ENCODE measurements at places on chromosomes 6 and 20.

- peak; percentile 35 for DNase-seq
- no peaks in the 10 kb centered on the region for H3K27me3 ChIP-seq
- peaks cover 6% of the 10 kb centered on the region for H3K4me1 ChIP-seq
- H3K27ac ChIP-seq: no peak overlapping the region
Measured at GRCh38 chr6:38570750-38571149, 69.0 kb downstream of the BTBD9 start.

- no peak for DNase-seq
- no peaks in the 10 kb centered on the region for H3K36me3 ChIP-seq
- H3K4me3 ChIP-seq: no peak overlapping the region
- no peaks in the 10 kb centered on the region for H3K27me3 ChIP-seq
- no peak overlapping the region for H3K27ac ChIP-seq
Measured at GRCh38 chr20:9761476-9761875, 77.4 kb downstream of the PAK5 start.

- no peak overlapping the region for H3K4me3 ChIP-seq
- H3K27ac ChIP-seq: no peak overlapping the region
- no peaks in the 10 kb centered on the region for H3K27me3 ChIP-seq
Measured at GRCh38 chr20:16027686-16028085, 545.6 kb downstream of the KIF16B start.

DNA sequence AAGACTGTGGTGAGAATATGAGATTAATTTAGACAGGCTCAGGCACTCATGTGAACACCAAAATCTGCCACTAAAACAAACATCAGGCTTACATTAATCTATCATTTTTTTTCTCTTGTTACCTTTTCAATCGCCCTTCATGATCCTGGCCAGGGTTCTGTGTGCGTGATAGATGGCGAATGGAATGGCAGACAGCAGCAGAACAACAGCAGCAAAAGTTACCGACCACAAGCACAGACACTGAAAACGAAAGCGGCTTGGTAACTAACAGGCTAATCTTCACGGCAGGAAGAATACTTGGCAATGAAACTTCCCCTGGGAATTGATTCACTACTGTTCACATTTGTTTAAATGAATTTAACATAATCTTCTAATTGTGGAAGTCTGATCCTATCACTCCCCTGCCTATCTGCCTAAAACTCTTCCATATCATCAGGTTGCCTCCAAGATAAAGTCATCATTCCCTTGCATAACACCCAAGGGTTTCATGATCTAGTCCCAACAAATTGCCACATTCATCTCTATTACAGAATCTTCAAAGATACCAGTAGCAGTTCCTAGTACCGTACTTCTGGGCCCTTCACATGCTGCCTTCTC is 28.7 kb downstream of the PTPRK start:
- H3K27me3 ChIP-seq: no peaks in the 10 kb centered on the region
- H3K27ac ChIP-seq: no peak overlapping the region
- H3K4me3 ChIP-seq: peak overlapping the region; percentile 19
- H3K4me1 ChIP-seq: no peaks in the 10 kb centered on the region
- H3K36me3 ChIP-seq: no peaks in the 10 kb centered on the region
- peak; percentile 19 for DNase-seq

DNA sequence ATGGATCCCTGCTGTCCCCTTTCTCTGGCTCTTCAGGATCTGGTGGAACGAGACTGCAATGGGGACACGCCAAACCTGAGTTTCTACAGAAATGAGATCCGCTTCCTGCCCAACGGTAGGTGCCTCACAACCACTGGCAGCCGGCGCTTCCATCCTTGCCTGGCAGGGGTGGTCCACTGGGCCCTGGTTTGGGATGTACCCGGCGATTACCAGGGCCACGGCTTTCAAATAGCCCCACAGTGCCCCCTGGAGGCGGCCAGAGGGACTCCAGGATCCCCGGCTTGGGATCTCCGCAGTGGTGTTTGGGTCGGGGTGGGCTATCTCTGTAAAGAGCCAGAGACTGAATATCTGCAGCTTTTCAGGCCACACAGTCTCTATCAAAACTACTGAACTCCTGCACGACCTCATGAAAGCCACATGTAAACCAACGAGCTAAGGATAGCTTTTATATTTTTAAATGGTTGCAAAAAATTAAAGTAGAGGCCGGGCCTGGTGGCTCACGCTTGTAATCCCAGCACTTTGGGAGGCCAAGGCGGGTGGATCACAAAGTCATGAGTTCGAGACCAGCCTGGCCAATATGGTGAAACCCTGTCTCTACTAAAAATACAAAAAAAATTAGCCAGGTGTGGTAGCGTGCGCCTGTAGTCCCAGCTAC is 3.7 kb downstream of the OGFR start:
- H3K36me3 ChIP-seq: peaks cover 5% of the 10 kb centered on the region
- no peak overlapping the region for H3K27ac ChIP-seq
- H3K4me3 ChIP-seq: no peak overlapping the region
- no peaks in the 10 kb centered on the region for H3K4me1 ChIP-seq

DNA sequence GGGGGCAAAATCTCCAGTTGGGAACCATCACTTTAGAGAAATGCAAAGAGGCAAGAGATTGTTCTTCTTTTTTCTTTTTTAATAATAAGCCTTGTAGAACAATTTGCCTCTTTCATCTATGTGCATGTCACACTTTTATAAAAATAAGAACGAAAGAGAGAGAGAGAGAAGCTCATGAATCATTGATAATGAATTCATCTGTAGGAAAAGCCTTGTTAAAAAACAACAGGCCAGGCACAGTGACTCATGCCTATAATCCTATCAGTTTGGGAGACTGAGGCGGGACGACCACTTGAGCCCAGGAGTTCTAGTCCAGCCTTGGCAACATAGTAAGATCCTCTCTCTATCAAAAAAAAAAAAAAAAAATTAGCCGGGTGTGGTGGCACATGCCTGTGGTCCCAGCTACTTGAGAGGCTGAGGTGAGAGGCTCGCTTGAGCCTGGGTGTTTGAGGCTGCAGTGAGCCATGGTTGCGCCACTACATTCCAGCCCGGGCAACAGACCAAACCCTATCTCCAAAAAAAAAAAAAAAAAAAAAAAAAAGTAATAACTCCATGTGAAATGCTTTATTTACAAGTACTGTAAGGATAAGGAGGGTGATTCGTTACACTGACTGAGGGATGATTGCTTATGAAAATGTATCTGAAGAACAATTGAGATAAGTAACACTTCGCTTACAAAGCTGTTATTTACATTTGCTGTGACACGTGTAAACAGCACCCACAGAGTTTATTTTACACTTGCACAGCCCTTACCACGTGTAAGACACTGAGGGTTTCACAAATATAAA is 6.0 kb downstream of the CCN5 start:
- no peaks in the 10 kb centered on the region for H3K27me3 ChIP-seq
- H3K4me1 ChIP-seq: peaks cover 6% of the 10 kb centered on the region
- no peak for DNase-seq
- no peaks in the 10 kb centered on the region for H3K36me3 ChIP-seq
- no peak overlapping the region for H3K4me3 ChIP-seq

DNA sequence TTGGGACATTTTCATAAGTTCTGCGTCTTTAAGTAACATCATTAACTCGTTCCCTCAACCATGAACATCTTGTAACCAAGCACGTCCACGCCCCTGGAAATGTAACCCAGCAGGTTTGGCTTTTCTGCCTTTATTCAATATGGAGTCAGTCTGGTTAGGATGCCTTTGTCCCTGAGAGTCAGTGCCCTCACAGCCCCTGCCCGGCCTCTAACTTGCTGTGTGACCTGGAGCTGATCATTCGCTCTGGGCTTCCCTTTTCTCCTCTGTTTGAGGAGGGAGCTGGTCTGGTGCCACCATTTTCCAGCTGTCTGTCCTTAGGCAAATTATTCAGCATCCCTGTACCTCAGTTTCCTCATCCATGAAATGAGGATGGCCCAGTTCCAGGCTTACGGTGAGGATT is 26.5 kb upstream of the ANGPT4 start:
- H3K4me3 ChIP-seq: no peak overlapping the region
- H3K27me3 ChIP-seq: no peaks in the 10 kb centered on the region
- DNase-seq: no peak
- no peaks in the 10 kb centered on the region for H3K36me3 ChIP-seq

- H3K4me1 ChIP-seq: no peaks in the 10 kb centered on the region
- DNase-seq: no peak
- no peak overlapping the region for H3K27ac ChIP-seq
- peaks cover 18% of the 10 kb centered on the region for H3K27me3 ChIP-seq
Measured at GRCh38 chr6:168559574-168560098, 118.7 kb downstream of the SMOC2 start.

GRCh38 chr6:56246541-56246880 is 869 bp downstream of the COL21A1 start:
- H3K4me3 ChIP-seq: no peak overlapping the region
- no peak for DNase-seq
- H3K27ac ChIP-seq: no peak overlapping the region
- H3K4me1 ChIP-seq: peaks cover 3% of the 10 kb centered on the region

DNA sequence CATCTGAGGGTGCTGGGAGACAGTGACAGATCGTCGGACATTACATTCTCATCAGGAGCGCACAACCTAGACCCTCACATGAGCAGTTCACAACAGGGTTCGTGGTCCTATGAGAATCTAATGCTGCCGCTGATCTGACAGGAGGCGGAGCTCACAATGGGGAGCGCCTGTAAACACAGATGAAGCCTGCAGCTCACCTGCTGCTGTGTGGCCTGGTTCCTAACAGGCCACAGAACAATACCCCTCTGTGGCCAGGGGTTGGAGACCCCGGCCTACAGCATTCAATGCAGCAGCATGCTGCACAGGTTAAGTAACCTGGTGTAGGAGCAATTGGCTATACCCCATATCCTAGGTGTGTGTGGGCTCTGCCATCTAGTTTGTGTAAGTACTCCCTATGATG is 19.5 kb downstream of the ANKRD60 start:
- DNase-seq: no peak
- H3K4me1 ChIP-seq: no peaks in the 10 kb centered on the region
- no peak overlapping the region for H3K4me3 ChIP-seq
- no peaks in the 10 kb centered on the region for H3K36me3 ChIP-seq
- no peak overlapping the region for H3K27ac ChIP-seq

GRCh38 chr6:50925548-50925947 is 106.9 kb downstream of the TFAP2B start:
- H3K27ac ChIP-seq: no peak overlapping the region
- no peaks in the 10 kb centered on the region for H3K27me3 ChIP-seq
- H3K36me3 ChIP-seq: no peaks in the 10 kb centered on the region

- no peak overlapping the region for H3K4me3 ChIP-seq
Measured at GRCh38 chr6:169074526-169074925, 179.1 kb downstream of the THBS2 start.

GRCh38 chr20:57378107-57378506 is 13.1 kb upstream of the RBM38 start:
- no peaks in the 10 kb centered on the region for H3K4me1 ChIP-seq
- no peaks in the 10 kb centered on the region for H3K27me3 ChIP-seq
- H3K27ac ChIP-seq: no peak overlapping the region
- no peak for DNase-seq

DNA sequence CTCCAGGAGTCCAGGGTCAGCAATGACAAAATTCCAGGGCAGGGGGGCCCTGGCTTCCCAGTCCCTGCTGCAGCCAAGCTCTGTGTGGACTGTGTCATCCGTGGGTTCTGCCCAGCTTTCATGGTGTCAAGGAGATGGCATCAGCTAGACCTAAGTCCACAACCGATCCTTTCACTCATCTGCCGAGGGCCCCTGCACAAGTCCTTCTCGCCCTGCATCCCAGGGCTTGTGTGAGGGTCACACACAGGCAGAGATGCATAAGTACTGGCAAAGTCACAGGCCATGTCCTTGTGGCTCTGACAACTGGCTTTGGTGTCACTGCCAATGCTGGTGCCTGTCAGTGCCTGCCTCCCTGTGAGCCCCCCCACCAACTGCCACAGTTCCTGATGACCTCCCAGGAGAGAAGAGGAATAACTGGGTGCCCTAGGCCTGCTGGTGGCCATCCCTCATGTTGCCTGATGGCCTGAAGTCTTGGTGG is 181.4 kb upstream of the CST7 start:
- H3K36me3 ChIP-seq: no peaks in the 10 kb centered on the region
- H3K27me3 ChIP-seq: no peaks in the 10 kb centered on the region
- no peak overlapping the region for H3K4me3 ChIP-seq
- H3K4me1 ChIP-seq: peaks cover 20% of the 10 kb centered on the region

DNA sequence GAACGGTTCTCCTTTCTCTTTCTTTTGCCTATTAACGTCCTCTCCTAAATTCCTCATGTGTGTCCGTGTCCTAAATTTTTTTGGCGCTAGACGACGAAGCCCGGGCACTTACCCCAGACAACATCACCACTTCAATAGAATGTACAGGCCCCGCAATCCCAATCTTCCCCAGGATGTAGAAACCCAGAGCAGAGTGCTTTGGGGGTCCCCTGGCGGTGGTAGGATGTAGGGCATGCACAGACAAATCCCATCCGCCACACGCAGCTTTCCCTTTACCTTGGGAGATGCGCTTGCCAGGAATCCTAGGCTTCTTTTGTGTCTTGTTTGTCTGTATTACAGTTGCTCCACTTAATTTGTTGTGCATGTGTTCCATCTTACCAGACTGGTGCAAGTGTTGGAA is 417.3 kb upstream of the ARID1B start:
- DNase-seq: no peak
- H3K36me3 ChIP-seq: no peaks in the 10 kb centered on the region
- H3K4me3 ChIP-seq: no peak overlapping the region
- H3K4me1 ChIP-seq: no peaks in the 10 kb centered on the region
- no peaks in the 10 kb centered on the region for H3K27me3 ChIP-seq

DNA sequence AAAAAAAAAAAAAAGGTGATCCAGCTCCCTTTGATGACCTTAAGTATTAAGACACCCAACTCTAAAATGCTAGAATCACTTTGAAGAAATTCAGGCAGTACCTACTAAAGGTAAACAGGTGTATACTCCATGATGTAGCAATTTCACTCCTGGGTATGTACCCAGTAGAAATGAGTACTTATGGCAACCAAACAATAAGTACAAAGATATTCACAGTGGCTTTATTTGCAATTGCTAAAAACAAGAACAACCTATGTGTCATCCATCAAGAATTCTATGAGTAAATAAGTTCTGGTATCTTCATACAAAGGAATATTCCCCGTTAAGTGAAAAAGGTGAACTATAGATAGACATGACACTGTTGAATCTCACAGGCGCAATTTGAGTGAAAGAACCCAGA is 29.4 kb downstream of the MDGA1 start:
- no peak for DNase-seq
- no peaks in the 10 kb centered on the region for H3K27me3 ChIP-seq
- no peaks in the 10 kb centered on the region for H3K4me1 ChIP-seq
- H3K4me3 ChIP-seq: no peak overlapping the region
- H3K27ac ChIP-seq: no peak overlapping the region

Data from common myeloid progenitor, CD34-positive (primary cell).